Esophagus squamous epithelium (tissue), 5 donors: ENCODE measurements at places on chromosomes 7 and 10.

- DNase-seq = no peak
These were observed 127.4 kb downstream of the ELAPOR2 start for GRCh38 chr7:86932038-86932512.

DNA sequence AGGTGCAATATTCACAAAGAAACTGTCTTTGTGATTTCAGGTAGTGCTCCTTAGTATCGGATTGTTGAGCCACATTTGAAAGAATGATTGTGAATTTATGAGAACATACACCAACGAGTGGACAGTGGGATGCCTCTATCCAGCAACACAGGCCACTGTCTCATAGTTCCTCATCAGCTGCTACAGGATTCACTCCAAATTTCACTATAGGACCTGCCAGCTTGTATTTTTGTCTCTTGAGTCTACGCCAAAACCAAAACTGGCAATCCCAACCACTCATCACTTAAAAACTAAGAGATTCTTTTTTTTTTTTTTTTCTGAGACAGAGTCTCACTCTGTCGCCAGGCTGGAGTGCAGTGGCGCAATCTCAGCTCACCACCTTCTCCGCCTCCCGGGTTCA is 964.5 kb downstream of the CNTNAP2 start:
- no peak for DNase-seq

DNA sequence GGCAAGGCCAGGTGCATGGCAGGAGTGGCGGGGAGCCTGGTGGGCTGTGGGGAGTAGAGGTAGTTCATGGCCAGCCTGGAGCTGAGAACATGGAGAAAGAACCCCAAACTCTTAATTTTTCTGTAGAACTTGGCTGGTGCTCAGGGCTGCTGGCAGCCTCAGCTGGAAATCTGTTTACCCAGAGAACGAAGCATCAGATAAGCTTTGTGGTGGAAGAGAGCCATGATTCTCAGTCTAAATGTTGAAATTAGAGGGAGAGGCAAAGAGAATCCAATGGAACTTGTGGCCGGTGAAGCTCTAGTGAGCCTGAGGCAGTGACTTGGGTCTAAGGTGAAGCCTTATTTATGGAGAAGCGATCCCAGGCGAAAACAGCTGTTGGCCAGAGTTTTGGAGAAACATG is 126.4 kb downstream of the CCDC3 start:
- no peak for DNase-seq

GRCh38 chr10:112934193-112934592 is 15.9 kb upstream of the TCF7L2 start:
- DNase-seq = no peak

GRCh38 chr10:84214046-84214572 is 11.2 kb downstream of the LRIT2 start:
- no peak for DNase-seq
